ENCODE measurements at places on chromosomes 5 and 9.

DNA sequence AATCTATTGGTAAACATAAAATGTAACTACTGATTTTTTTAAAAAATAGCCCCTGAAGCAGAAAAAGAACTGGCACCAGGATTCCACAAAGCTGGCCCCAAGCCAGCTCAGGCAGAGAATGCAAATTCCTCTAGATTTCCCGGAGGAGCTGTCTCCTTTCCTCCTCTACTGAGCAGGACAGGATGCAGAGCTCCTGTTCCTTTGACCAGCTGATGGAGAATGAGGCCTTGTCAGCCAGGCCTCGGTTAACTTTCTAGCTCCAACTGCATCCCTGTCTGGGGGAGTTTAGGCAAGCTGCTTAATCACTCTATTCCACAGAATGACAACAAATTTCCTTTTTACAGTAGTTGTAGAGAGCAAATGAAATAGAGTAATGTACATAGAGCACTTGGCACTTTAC, 155.5 kb downstream of the GNAQ start:
- DNase-seq: no peak

DNA sequence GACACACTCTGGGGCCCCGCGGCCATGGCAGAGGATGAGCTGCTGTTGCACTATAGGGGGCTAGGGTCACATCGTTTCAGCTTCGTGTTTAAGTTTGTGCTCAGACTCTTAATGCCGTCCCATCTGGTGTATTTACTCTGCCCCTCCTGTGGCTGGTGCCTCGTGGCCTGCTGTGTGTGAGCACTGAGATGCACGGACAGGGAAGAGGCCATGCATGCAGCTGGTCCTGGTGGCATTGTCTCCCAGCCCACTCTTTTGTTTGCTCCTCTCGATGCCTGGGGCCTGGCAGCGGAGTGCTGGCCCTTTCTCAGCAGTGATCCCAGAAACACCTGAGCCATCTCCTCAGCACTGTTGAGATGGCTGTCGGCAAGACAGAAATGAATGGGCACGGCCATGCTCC, 30.0 kb upstream of the PHF2 start:
- DNase-seq: no peak

- DNase-seq: no peak
Observed at GRCh38 chr5:90777959-90778358, 219.4 kb downstream of the ADGRV1 start.

DNA sequence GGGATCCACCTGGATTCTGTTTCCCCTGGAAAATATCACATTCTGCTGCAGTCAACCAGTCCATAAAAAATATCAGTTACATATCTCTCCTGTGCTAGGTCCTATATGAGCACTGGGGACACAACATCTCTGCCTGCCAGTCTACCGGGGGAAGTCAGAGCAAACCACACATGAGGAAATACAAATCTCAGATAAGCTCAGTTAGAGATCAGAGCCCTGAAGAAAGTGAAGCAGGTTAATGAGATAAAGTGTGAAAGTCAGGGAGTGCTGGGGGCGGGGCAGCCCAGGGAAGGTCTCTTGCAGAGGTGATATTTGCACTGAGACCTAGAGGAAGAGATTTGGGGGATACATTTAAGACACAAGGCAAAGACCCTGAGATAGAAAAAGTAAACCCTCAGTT, 67.8 kb upstream of the SLC1A1 start:
- no peak for DNase-seq

DNA sequence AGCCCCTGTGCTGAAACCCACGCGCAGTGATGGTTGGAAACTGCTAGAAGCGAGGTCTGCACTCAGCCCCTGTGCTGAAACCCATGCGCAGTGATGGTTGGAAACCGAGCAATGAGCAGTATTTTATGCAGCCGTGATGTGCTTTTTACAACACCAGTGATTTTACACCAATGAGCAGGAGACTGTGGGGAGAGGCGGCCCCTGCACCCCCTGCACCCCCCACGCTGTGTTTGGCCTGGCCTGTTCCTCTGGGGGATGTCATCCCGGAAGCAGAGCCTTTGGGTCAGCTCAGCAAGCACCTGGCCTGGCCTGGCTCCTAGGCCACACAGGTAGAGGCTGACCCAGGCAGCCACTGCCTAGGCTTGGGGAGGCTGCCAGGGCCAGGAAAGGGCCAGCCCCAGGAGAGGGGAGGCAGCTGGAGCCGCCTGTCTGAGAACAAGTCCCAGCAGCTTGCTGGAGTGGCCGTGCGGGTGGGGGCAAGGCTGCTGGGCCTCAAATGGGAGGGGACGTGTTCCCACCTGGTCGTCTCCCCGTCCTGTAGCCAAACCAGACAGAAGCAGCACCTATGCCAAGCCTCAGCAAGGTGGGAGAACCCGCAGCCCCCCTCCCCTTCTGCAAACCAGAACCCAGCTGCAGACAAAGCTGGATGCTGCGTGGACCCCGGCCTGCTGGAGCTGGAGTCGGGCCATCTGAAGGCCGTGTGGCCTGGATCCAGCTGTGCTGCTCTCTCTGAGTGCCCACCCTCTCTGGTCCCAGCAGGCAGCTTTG, 46.8 kb downstream of the DBH start:
- no peak for DNase-seq

DNA sequence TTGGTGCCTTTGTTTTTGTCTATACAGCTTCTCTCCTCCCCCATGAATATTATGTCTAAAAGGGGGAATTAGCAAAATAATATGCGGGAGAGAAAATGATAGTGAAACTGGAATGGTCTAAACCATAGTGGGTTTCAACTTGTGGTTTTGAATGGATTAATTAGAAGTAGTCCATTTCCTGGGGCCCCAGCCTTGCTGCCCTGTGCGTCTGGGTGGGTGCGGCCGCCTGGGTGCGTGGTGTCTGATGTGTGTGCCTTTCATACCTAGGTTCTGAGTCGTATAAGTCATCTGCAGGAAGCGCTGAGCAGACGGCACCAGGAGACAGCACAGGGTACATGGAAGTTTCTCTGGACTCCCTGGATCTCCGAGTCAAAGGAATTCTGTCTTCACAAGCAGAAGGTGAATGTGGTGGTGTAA, 120.0 kb upstream of the CACNA1B start:
- peak; percentile 55 for DNase-seq

DNA sequence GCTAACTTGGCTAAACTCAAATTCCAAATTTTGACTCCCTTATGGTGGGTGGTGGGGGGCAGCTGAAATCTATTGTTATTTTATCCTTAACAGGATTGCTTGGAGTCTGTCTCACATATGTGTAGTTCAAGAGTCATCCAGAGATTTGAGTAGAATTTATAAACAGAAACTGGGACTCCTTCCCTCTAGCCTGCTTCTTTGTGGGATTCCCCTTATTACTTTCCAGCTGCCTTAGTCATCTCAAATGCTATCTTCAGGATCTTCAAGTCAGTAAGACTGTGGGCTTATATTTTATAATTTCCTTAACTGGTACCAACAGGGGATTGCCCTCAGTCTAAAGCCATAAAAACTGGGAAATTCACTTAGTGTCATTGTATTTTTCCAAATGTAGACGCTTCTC, 55.5 kb downstream of the NNT start:
- DNase-seq: no peak

- no peak for DNase-seq
Observed at GRCh38 chr5:88142886-88143692, 125.6 kb downstream of the TMEM161B start.

DNA sequence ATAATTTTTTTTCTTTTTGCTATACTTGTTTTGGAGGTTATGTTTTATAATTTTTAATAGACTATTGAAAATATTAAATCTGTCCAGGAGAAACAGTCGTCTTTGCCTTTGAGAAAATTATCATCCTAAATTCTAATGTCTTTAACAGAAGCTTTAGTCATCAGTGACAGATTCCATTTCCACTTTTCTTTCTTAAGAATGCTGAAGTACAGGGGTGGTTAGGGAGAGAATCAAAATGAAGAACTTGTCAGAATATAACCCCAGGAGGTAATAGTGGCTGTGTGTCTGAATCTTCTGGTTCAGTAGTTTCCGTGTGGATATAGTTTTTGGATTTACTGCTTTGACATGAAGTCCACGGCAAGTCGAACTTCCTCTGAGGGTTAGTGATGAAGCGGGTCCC, 111.8 kb downstream of the DAPK1 start:
- no peak for DNase-seq

- DNase-seq: no peak
Observed at GRCh38 chr5:69007163-69007562, 86.7 kb upstream of the SLC30A5 start.

DNA sequence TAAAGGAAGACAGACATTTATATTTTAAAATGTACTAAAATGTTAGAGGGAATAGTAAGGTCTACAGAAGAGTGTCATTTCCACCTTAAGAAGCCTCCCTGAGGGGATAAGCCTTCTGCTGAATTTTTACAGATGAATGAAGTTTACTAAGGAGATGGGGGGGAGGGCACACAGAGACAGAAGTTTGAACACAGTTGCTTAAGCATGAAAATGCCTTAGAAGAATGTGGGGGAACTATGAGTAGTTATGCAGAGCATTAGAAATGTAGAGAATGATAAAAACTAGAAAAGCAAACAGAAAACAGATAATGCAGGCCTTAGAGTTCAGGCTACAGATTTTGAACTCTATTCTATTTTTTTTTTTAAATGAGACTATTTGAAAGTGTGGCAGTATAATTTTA, 232.2 kb upstream of the VLDLR start:
- DNase-seq: no peak

DNA sequence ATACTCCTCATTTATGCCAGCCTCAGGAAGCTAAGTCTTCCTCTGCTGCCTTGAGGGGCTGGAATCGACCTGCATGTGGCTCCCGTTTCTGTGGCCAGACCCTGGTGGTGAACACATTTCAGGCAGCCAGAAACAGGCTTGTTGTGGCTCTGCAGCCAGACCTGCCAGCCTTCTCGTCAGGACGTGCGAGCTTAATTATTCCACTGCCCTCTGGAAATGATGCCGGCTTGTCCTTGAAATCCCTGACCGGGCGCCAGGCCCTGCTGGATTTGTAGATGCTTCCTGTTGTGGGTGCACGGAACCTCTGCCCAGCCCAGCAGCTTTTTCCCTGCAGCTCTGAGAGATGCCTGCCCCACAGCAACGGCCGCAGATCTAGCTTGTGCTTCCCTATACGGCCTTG, 41.6 kb downstream of the PDZD2 start:
- no peak for DNase-seq

GRCh38 chr5:122413722-122414121, 101.7 kb downstream of the SNCAIP start:
- DNase-seq: no peak

GRCh38 chr5:117098094-117098493, 523.5 kb upstream of the SEMA6A start:
- DNase-seq: no peak

DNA sequence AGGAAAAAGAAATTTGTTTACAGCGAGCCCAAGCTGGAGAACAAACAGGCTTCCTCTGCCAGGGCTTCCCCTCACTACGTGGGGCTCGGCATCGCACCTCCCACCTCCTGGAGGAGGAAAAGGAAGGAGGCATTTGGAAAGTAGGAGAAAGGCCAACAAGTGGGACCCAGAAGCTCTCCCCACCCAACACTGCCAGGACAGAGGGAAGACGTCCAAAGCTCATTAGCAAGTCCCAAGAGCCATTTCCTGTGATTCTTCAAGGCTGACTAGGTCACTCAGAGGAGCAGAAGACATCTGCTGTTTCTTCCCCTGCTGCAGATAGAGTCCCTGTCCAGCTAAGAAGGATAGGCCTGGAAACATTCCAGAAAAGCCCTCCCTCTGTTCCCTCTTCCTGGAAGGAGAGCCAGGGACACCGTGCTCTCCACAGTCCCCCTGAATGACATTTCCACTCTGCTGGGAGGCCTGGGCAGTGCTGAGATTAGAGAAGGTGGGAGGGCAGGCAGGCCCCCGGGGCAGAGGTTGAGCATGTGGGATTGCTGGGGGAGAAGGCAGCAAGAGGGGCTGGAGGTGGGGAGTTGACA, 57.0 kb upstream of the NEURL1B start:
- no peak for DNase-seq

DNA sequence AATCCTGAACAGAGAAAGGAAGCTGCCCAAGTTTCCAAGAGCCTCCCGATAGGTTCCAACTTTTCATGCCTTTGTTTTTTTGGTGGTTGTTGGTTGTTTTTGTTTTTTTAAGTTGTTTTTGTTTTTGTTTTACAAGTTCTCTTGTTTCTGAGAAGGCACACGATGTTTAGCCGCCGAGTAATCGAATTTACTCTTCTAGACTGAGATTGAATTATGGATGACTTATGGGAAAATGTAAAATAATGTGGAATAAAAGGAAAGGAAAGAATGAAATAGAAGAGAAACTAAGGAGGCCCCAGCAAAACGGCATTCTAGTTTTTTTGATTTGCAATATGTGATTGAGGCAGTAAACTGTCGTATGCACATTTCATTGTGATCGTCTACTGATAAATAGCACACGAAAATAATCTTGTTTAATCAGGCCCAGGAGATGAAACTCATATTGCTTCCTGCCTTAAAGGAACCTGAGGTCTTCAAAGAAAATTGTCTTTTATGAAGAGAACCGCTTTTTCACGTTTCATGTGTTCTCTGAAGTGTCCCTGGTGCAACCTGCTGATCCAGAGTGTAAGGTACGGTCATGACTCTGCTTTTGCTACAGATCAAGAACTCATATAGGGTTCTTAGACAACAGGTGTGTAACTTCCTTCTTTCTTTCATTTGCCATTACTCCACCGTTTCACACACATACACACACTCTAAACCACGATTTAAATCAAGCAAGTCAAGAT, 1.3 kb upstream of the GNAQ start:
- no peak for DNase-seq

- DNase-seq: peak; percentile 41
Observed at GRCh38 chr5:151156507-151157420, 815 bp downstream of the ANXA6 start.

GRCh38 chr5:14351086-14351661, 208.0 kb downstream of the TRIO start:
- DNase-seq: no peak

GRCh38 chr9:33461492-33461891, 12.2 kb downstream of the NOL6 start:
- no peak for DNase-seq

Data from stimulated activated CD4-positive, alpha-beta T cell treated with anti-CD3 and anti-CD28 coated beads, Interleukin-2, amount 100 ng/mL, for 24 hours (primary cell).